ENCODE measurements at places on chromosomes 7 and 10.

GRCh38 chr10:79092292-79092896 lies 23.6 kb downstream of the ZMIZ1 start:
- DNase-seq: no peak

DNA sequence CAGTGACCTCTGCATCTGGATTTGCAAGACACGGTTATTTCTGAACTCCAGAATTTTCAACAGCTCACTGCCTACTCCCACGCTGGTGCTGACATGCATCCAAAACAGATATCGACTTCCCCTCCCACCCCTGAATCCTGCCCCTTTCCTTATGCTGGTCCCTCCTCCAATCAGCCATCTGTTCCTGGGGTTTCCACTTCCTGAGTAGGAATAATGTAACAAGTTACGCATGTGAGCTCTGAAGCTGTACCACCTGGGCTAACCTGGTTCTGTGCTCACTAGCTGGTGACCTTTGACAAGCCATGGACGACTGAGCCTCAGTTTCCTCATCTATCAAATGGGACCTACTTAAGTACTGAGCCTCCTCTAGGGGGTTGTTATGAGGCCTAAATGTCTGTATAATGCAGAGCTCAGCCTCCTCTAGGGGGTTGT lies 1.7 kb upstream of the NCAPG2 start:
- DNase-seq: no peak

DNA sequence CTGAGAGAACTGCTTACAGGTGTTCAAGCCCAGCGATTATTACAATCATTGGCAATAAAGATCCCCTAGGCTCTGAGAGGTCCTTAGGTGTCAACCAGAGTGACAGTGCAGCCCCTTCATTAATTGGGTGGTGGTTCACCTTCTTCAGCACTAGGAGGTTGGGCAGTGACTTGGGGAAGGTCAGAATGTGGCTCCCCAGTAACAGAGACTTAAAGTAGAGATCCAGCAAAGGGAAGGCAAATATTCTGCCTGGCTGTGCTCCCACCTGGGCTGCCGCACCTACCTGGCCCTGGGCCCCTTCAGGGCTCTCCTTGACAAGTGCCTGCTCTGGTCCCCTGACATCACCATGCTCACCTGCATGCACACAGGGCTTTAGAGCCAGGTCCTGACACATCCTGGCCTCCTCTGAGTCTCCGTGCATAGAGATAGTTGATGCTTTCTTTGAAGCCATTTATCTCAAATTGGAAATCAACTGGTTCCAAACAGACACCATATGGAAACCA lies 1.9 kb downstream of the CLRN3 start:
- DNase-seq: no peak

DNA sequence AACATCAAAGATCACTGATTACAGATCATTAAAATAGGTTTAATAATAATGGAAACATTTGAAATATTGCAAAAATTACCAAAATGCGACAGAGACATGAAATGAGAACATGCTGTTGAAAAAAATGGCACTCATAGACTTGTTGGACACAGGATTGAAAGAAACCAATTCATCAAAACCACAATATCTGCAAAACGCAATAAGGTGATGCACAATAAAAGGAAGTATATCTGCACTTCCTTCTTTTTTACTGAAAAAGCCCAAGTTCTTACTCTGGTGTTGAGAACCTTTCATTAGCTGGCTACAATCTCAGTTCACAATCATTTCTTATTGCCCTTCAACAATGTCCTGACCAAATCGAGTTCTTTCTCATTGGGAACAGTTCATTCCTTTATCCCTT lies 28.7 kb downstream of the TMEM106B start:
- no peak for DNase-seq

GRCh38 chr7:21547501-21547900 lies 4.7 kb downstream of the DNAH11 start:
- DNase-seq: no peak

- no peak for DNase-seq
Observed at GRCh38 chr10:123478116-123478515, 188.0 kb upstream of the GPR26 start.

DNA sequence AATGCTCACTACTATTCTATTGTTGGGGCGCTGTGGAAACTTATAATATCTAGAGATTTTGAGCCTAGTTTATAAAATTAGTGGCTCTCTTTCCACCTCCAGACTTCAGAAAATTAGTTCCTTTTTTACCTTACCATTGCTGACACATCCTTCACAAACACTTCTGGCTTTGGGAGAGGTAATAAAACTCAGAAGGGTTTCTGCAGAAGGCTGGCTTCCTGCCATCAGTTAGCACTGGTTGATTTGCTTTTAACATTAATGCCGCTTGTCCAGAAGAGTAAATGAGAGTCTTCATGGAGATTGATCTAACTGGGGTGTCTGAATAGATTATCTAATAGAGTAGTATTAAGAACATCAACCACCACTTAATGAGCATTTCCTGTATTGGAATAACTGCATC lies 20.3 kb downstream of the ACSM6 start:
- no peak for DNase-seq

DNA sequence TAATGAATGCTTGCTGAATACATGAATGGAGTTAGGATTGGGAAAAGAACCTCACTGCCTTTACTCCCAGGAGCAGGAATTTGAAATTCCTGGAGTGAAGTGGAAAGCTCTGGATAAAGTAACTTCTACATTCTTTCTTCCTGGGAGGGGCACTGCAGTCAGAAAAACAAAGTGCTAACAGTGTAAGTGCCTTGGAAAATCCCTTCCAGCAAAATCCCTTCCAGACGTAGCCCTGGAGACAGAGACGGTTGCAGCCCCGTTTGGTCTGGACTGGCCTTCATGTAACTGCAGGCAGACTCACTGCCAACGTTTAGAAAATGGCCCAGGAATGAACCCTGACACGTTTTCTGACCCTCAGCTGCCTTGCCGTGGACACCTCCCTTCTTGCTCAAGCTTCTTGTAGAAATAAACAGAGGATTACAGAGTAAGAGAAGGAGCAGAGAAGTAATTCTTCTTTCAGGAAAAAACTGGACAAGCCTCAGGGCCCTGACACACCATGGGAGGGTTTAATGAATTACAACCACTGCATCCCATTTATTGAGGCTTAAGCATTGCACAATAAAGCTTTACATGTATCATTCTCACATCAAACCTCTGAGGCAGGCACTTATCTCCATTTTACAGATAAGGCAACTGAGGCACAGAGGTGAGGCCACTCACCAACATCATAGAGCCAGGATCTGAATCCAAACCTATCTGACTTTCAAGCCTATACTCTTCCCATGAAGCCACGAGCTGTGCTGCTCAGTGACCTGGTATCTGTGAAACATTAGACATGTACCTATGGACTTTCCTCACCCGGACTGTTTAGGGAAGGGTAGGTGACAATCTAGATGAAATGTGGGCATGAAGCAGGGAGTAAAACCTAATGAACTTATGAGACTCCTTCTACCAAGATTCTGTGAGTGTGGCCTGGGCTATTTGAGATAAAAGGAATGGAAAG lies 7.8 kb downstream of the ITPRIP start:
- peak; percentile 91 for DNase-seq

DNA sequence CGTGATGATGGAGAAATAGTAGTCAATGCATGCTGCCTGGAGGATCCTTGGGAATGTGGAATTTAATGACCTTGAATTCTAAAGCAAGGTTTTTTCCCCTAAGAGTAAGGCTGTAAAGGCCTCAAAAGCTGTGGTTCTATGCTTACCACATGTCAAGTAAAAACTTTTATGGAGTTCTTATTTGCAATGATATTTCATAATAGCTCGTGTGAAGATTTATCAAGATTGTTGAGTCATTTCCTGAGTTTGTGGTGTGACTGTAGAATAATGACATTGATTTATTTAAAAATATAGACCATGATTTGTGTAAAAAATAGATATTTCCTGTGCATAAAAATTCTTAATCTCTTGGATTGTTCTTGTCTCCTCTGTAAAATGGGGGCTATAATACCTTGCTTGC lies 67.5 kb upstream of the SORCS1 start:
- no peak for DNase-seq

- DNase-seq: no peak
Observed at GRCh38 chr10:132705173-132705572, 80.8 kb downstream of the NKX6-2 start.

GRCh38 chr10:36531621-36532020 lies 593.8 kb upstream of the ANKRD30A start:
- DNase-seq: peak; percentile 8

GRCh38 chr7:151590071-151590849 lies 70.6 kb upstream of the RHEB start:
- DNase-seq: no peak

All from NCI-H226 (cell line).